ENCODE measurements at places on chromosomes 7 and 10.

- DNase-seq, result no peak
Observed at GRCh38 chr7:74312418-74313028, 23.3 kb downstream of the CLIP2 start.

GRCh38 chr7:96784597-96784996 is 75.0 kb upstream of the SEM1 start:
- no peak for DNase-seq

- no peak for DNase-seq
Observed at GRCh38 chr10:88538048-88538447, 45.1 kb downstream of the RNLS start.

GRCh38 chr10:46226900-46227558 is 59.8 kb upstream of the ANTXRL start:
- DNase-seq, result no peak

- no peak for DNase-seq
Observed at GRCh38 chr10:47359101-47359500, 10.9 kb downstream of the RBP3 start.

Data from left renal cortex interstitium (tissue), 4 donors.